Activated T-cell treated with anti-CD3 and anti-CD28 coated beads, Interleukin-2, amount 50 U/mL, for 24 hours (primary cell): ENCODE measurements at places on chromosomes 6 and 20.

DNA sequence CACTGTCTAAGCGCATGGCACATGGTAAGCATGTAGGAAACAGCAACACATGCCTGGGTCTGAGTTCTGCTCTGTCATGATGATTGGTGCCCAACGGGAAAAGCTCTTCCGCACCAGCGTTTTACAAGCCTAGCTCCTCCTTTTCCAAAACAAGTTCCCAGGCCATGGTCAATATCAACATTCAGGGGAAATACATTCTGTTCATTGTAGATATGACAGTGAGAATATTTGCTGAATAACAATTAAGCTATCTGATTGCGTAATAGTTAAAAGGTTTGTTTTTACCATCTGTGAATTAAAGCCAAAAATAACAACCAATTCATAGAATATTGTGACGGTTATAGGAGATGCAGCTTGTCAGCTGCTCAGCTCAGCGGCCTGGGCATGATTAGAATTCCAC lies 404.3 kb upstream of the SLC35B3 start:
- no peaks in the 10 kb centered on the region for H3K27me3 ChIP-seq
- H3K36me3 ChIP-seq = no peaks in the 10 kb centered on the region
- no peak for DNase-seq
- no peak overlapping the region for H3K27ac ChIP-seq
- H3K4me1 ChIP-seq = no peaks in the 10 kb centered on the region

- H3K36me3 ChIP-seq = peaks cover 10% of the 10 kb centered on the region
- peaks cover 2% of the 10 kb centered on the region for H3K4me1 ChIP-seq
- no peak overlapping the region for H3K4me3 ChIP-seq
- no peak overlapping the region for H3K27ac ChIP-seq
- no peak for DNase-seq
Measured at GRCh38 chr20:21183722-21184121, 57.8 kb downstream of the KIZ start.

GRCh38 chr20:19673575-19673974 lies 84.5 kb upstream of the RIN2 start:
- no peak for DNase-seq
- H3K4me1 ChIP-seq = no peaks in the 10 kb centered on the region
- H3K36me3 ChIP-seq = no peaks in the 10 kb centered on the region

- peaks cover 11% of the 10 kb centered on the region for H3K4me1 ChIP-seq
- no peak for DNase-seq
- no peak overlapping the region for H3K27ac ChIP-seq
- peaks cover 15% of the 10 kb centered on the region for H3K27me3 ChIP-seq
- H3K36me3 ChIP-seq = no peaks in the 10 kb centered on the region
Measured at GRCh38 chr6:47132724-47133123, 90.6 kb upstream of the ADGRF1 start.

GRCh38 chr6:136440203-136440602 lies 110.0 kb downstream of the MAP7 start:
- no peak overlapping the region for H3K4me3 ChIP-seq
- no peaks in the 10 kb centered on the region for H3K36me3 ChIP-seq
- no peaks in the 10 kb centered on the region for H3K27me3 ChIP-seq
- DNase-seq = no peak
- no peaks in the 10 kb centered on the region for H3K4me1 ChIP-seq
- no peak overlapping the region for H3K27ac ChIP-seq

GRCh38 chr6:50851049-50851845 lies 32.6 kb downstream of the TFAP2B start:
- DNase-seq = no peak
- H3K36me3 ChIP-seq = no peaks in the 10 kb centered on the region
- no peak overlapping the region for H3K27ac ChIP-seq
- no peak overlapping the region for H3K4me3 ChIP-seq
- peaks cover 67% of the 10 kb centered on the region for H3K27me3 ChIP-seq

GRCh38 chr6:39226639-39227329 lies 2.5 kb downstream of the KCNK5 start:
- H3K4me1 ChIP-seq = peaks cover 68% of the 10 kb centered on the region
- peaks cover 62% of the 10 kb centered on the region for H3K36me3 ChIP-seq

DNA sequence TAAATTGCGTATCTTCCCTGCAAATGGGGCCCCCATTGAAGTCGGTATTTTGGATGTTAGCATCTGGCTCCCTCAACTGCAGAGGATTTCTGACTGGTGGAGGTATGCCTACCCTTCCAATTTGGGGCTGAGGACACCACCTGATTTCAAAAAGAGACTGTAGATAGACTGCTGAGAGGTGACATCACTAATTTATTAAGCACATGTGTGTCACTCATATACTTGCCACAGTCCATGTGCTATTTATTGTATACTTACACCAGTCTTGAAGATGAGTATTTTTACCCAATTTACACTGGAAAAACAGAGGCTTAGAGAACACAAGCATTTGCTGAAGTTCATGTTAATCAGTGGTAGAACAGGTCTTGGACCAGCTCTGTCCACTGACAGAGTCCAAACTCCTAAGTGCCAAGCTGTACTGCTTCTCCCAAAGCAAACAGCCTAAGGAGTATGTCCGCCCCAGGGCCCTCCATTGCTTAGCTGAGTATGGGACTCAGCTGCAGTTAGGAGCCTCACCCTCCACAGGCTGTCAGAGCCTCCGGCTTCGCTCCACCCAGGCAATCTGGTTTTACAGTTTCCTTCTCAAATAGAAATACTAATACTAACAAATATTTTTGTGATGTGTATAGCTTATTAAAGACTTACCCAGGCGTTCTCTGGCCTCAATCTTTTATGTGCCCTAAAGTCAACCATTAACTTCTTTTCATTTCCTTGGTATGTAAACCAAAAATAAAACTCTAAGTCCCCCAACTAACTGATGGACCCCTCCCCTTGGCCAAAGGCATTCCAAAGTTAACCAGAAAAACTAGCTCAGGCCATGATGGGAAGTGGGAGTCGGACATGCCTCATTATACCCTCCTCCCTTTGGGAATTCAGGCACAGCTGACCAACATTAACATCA lies 17.5 kb downstream of the RIN2 start:
- DNase-seq = no peak
- no peaks in the 10 kb centered on the region for H3K36me3 ChIP-seq
- no peak overlapping the region for H3K27ac ChIP-seq
- H3K4me1 ChIP-seq = no peaks in the 10 kb centered on the region
- H3K4me3 ChIP-seq = no peak overlapping the region

DNA sequence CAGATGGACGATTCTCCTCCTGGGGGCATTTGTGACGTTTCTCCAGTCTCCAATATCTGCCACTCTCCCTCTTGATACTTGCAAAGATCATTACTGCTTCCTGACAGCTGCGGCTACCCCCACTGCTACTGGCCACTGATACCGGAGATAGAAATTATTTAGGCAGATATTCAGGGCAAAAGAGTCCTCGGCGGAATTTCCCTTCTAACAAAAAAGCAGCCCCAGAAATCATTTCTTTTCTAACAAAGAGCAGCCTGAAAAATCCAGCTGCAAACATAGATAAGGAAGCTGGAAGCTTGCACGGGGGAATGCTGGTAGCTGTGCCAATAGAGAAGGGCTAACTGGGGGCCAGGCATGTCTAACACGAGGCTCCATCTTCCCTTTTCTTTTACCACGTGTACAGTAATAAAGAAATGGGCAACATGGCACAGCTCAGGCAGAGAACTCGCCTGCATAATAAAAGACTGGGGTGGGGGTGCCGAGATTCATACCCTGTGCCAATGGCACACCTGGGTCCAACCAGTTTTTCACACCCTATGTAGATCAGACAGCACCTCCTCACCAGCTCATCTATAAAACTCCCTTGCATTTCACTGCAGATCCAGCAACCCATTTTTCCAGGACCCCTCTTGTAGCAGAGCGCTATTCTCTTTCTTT lies 6.1 kb downstream of the TP53RK start:
- H3K27ac ChIP-seq = peak overlapping the region; percentile 3
- H3K4me3 ChIP-seq = no peak overlapping the region
- no peak for DNase-seq
- H3K36me3 ChIP-seq = peaks cover 45% of the 10 kb centered on the region
- H3K4me1 ChIP-seq = peaks cover 62% of the 10 kb centered on the region

DNA sequence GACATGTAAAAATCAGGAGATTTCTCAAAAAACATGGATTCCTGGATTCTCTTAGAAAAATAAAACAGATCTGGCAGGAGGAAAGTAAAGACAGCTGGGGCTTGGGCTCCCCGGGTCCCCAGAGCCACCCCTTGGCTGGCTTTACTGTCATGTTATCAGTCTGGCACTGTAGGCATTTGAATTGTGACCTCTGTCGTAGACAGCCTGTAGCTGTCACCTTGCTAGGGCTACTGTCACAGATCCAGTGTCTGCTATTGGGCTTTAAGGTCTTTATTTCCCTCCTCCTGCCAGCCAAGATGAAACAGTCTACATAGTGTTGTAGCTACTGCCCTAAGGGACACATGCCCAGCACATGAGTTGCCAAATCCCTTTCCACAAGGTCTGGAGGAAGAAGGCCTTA lies 37.5 kb downstream of the ABRACL start:
- no peak overlapping the region for H3K27ac ChIP-seq
- H3K4me3 ChIP-seq = no peak overlapping the region
- no peaks in the 10 kb centered on the region for H3K4me1 ChIP-seq
- no peaks in the 10 kb centered on the region for H3K27me3 ChIP-seq
- no peaks in the 10 kb centered on the region for H3K36me3 ChIP-seq

GRCh38 chr6:16270178-16270794 lies 31.9 kb downstream of the GMPR start:
- no peaks in the 10 kb centered on the region for H3K4me1 ChIP-seq
- H3K27ac ChIP-seq = no peak overlapping the region
- H3K27me3 ChIP-seq = no peaks in the 10 kb centered on the region
- no peaks in the 10 kb centered on the region for H3K36me3 ChIP-seq
- no peak overlapping the region for H3K4me3 ChIP-seq
- no peak for DNase-seq

DNA sequence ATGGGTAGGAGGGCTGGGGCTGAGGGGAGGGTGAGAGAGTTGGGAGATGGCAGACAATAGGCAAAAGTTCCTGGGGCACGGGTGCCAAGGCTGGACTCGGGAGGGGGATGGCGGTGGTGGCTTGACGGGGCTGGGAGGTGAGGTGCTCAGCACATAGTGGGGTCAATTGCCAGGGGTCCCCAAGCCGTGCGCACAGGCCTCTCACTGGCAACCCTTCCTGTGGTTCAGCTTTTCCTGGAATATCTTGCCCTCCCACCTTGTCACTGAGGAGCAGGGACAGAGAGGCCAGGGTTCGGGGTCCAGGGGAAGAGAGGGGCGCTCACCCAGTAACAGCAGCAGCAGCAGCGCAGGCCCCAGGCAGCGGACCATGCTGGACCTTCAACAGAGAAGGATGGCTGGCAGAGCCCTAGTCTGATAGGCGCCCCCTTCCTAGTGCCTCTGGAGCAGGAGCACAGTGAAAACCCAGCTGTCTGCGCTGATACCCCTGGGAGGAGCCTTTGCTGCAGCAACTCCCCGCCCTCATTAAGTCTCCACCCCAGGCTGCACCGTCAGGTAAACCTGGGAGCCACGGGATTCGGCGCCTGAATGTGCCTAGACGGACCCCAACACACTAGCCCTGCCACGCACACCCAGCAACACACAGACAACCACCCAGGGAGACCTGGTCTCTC lies at the start of gene GFRA4:
Gene GFRA4 (minus strand): TSS at position 369 of the 671 bp plus-strand sequence. CDS start 0 bp downstream, at position 369.
- no peak within 1 kb of the TSS for H3K4me3 ChIP-seq
- H3K4me1 ChIP-seq = peaks cover 22% of the 10 kb centered on the region
- no peak for DNase-seq
- no peaks in the 10 kb centered on the region for H3K36me3 ChIP-seq

DNA sequence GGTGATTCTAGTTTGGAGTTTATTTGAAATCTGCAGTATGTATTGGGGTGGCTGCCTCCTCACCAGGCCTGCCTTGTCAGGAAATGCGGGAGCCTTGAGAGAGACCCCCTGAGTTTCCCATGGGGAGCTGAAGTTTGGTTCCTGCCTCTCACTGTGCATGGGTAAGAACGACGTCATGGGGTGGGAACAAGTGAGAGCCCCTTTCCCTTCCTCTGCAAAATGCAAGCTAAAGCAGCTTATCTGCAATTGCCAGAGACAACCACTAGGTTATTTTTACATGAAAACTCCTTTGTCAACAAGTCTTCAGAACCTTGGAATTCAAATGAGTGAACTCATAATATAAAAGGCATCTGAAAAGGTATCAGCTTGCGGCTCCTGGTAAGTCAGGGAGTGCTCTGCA lies 58.4 kb downstream of the TMEM170B start:
- no peak overlapping the region for H3K27ac ChIP-seq
- H3K27me3 ChIP-seq = peaks cover 6% of the 10 kb centered on the region
- H3K4me3 ChIP-seq = no peak overlapping the region

DNA sequence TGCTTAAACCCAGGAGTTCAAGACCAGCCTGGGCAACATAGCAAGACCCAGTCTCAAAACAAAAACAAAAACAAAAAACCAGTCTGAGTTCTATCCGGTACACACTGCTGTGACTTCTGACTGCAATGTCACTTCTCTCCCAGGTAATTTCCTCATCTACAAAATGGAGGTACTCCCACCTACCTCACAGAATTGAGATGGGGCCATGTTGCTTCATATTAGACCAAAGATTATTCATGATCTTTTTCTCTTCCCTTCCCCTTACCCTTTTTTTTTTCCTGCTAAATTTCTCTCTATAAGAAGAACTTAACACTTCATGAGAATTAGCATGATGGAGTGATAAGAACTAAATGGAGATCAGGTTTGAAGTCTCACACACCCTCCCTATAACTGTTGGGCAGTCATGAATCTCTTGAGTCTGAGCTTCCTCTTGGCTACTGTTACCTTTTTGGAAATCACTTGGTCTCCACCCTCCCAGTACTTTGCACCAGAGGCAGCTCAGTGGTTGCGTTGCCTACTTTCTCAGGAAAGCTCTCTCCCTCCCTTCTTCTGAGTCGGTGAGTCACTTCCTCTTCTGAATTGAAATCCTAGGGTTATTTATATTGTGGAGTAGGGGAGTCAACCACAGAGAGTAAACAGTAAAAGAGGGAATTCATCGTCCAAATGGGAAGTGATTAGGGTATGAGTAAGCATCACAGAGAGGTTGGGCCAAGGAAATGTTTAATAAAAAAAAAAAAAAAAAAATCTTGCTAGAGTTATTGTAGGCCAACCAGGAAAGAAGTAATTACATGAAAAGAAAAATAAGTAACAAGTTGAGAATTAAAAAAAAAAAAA lies 59.9 kb upstream of the MAP7 start:
- DNase-seq = no peak
- H3K27ac ChIP-seq = peak overlapping the region; percentile 62
- peaks cover 14% of the 10 kb centered on the region for H3K4me1 ChIP-seq
- H3K27me3 ChIP-seq = no peaks in the 10 kb centered on the region
- H3K4me3 ChIP-seq = no peak overlapping the region

GRCh38 chr6:98572579-98572978 lies 261.8 kb upstream of the POU3F2 start:
- H3K36me3 ChIP-seq = no peaks in the 10 kb centered on the region
- H3K4me1 ChIP-seq = no peaks in the 10 kb centered on the region
- no peak overlapping the region for H3K27ac ChIP-seq
- no peak for DNase-seq
- H3K4me3 ChIP-seq = no peak overlapping the region
- H3K27me3 ChIP-seq = no peaks in the 10 kb centered on the region

DNA sequence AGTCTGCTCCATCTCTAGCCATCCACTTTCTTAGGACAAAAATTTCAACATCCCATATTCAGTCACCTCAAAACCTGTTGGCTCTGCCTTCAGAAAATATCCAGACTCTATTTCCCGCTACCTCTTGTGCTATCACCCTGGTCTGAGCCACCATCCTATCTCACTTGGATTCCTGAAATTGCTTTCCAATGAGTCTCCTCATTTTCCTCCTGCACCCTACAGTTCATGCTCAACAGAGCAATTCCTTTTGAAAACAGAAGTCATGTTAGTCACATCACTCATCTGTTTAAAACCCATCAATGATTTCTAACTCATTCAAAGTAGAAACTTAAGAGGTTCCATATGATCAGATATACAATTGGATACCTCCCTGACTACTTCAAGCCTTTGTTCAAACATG lies 229.9 kb downstream of the ADGRG6 start:
- no peaks in the 10 kb centered on the region for H3K4me1 ChIP-seq
- H3K36me3 ChIP-seq = no peaks in the 10 kb centered on the region
- DNase-seq = no peak
- no peak overlapping the region for H3K4me3 ChIP-seq
